NCI-H1105 (cell line): ENCODE measurements at places on chromosomes 5 and 9.

DNA sequence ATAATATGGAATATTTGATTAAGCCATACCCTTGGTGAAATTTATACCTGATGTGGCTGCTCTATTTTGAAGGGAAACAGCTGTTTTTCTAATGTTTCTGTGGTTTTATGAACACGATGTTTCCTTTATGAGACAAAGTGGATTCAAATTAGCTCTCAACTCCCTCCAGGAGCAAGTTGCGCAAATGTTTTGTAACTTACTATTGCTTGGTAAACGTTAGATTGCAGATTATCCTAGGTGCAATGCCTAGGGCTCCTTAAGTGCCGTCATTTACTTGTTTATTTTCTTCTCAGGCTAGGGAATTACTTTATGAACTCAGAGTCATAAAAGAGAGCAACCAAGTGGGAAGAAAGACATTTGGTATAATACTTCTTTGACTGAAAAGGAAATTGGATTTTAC, 763.1 kb downstream of the TAF11L14 start:
- DNase-seq, result no peak

- DNase-seq, result no peak
These were observed 10.1 kb downstream of the TMEM252 start for GRCh38 chr9:68530618-68531017.

GRCh38 chr9:131039129-131039954, 30.4 kb downstream of the LAMC3 start:
- DNase-seq, result no peak

GRCh38 chr9:135850737-135851136, 56.6 kb downstream of the CAMSAP1 start:
- no peak for DNase-seq
